ENCODE measurements at places on chromosomes 7 and 10.

DNA sequence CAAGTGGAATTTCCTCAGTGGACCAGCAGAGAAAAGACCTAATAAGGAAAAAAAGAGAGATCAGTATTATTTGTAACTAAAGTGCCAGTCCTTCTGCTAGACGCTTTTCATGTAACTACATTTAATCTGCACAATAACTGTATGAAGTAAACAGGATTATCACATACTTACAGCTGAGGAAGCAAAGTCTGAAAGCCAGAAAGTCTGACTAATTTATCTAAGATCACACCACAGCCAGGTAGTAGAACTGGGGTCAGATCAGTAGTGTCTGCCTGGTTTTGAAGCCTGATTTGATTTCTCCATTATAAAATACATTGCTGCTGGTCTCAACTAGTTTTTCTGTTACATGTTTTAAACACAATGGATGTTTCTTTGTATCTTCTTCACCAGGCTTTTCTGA lies 69.2 kb downstream of the PODXL start:
- no peak for DNase-seq

DNA sequence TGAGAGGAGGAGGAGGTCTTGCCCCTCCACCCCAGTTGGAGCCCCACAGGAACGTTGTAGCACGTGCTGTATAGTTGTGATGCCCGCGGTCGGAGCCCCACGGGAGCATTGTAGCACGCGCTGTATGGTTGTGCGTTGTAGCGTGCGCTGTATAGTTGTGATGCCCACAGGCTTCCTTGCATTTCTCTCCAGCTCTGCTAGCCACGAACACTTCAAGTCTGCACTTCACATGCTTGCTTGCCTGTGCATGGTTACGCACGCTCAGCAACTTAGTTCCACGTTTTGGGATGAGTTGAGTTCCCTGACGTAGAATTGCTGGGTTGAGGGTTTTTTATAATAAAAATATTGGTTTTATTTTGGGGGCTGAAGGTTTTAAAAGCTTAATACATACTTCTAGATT lies 41.6 kb downstream of the DNAJB6 start:
- no peak for DNase-seq

DNA sequence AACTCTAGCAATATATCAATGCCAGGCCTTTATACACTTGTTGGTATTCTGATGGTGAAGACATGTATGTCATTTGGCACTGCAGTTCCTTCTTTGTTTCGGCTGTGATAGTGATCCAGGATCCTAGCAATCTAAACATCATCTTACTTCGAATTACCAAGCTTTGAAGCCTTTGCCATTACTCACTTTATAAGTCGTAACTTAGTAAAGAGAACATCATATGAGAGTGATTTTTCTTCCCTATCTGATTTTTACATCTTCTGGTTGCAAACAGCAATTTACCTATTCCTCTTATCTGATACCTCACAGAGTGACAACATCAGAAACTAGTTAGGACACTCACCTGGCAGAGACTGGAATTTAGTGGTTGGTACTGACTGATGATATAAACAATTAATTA lies 7.6 kb upstream of the BPGM start:
- DNase-seq, result no peak

GRCh38 chr10:114711176-114711868 lies 53.2 kb upstream of the ABLIM1 start:
- DNase-seq, result no peak

- no peak for DNase-seq
Observed at GRCh38 chr7:48049850-48050249, 14.5 kb downstream of the C7orf57 start.

GRCh38 chr10:71840958-71841335 lies 10.1 kb downstream of the PSAP start:
- no peak for DNase-seq

GRCh38 chr7:123367031-123367430 lies 167.3 kb upstream of the SLC13A1 start:
- DNase-seq, result no peak

- no peak for DNase-seq
Observed at GRCh38 chr7:66964411-66964810, 31.0 kb downstream of the SBDS start.

DNA sequence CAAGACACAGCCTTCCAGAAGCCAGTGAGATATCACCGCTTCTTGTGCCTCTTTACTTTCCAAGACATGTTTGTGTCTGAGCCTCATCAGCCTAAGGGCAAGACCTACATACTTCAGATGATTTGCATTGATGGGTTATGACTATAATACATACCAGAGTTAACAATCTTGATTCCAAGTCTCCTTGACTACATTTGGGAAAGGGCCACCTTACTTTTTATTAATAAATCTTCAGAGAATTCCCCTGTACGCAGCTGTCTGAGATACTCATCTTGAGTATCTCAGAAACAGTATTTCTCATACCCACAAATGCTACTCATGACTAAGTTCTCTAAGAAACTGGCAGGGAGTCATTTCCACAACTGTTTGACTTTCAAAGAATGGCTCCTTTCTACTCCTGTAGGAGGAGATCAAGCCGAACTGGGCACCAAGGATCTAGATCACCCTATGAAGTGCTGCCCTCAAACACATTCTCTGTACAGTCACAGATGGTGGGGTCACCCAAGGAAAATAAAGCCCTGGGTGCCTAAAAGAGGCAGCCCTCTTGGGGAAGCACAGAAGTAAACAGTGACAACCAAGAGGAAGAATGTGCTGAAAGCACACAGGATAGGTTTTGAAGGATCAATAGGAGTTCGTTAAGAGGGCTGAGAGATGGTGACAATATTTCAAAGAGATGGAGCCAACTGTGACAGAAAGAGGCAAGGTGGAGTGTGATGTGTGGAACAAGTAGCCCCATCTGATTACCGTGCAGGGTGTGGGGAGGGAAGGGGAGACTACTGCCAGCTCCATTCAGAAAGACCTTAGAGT lies 138.9 kb downstream of the JAZF1 start:
- no peak for DNase-seq

- no peak for DNase-seq
Observed at GRCh38 chr7:128827971-128828711, 2.1 kb upstream of the FLNC start.

- DNase-seq, result no peak
Observed at GRCh38 chr10:100888957-100889356, 23.8 kb upstream of the SLF2 start.

- no peak for DNase-seq
Observed at GRCh38 chr10:30804478-30805055, 175.0 kb upstream of the LYZL2 start.

GRCh38 chr7:22733761-22734160 lies 6.8 kb downstream of the IL6 start:
- no peak for DNase-seq

DNA sequence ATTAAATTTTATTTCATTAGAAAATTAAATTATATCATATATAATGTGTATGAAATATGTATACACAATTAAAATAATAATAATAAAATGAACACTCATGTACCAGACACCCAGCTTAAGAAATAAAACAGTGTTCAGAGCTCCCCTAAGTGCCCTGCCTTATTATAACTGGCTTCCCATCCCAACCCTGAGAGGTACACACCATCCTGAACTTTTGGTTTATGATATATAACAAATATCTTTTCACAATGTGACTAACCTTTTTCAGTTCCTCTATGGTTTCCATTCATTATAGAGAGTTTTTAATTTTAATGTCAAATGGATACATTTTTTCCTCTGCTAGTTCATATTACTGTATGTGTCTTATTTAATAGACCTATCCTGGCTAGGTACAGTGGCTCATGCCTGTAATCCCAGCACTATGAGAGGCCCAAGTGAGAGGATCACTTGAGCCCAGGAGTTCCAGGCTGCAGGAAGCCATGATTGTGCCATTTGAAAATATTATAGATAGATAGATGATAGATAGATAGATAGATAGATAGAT lies 24.0 kb upstream of the STEAP2 start:
- DNase-seq, result no peak

DNA sequence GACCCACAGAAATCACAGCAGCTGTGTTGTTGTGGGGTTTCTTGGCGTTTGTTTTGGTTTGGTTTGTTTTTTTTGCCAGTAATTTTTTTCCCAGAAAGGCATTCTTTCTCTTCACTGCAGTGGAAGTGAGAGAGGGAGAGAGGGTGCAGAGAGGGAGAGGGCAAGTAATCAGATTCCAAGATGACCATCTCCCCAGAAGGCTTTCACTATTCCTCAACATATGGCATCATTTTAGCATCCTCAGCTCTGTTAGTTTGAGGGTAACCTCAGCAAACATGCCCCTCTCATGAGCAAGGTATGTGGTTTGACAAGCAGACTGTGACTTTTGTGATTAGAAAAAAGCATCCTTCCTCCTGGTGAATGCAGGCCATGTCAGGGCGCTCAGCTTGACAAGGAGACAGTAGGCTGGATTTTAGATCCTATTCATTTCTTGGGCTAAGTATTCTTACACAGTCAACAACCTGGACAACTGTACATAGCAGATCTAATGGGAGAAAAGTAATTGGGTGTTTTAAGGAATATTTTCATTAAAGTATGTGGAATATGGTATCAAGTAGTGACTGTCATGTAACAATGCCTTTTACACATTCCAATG lies 86.3 kb upstream of the PIK3CG start:
- no peak for DNase-seq

GRCh38 chr7:144474800-144475615 lies 71.5 kb upstream of the NOBOX start:
- no peak for DNase-seq

GRCh38 chr7:137836113-137836509 lies 10.7 kb downstream of the DGKI start:
- no peak for DNase-seq

- no peak for DNase-seq
Observed at GRCh38 chr10:125344573-125345171, 184.3 kb upstream of the CTBP2 start.

DNA sequence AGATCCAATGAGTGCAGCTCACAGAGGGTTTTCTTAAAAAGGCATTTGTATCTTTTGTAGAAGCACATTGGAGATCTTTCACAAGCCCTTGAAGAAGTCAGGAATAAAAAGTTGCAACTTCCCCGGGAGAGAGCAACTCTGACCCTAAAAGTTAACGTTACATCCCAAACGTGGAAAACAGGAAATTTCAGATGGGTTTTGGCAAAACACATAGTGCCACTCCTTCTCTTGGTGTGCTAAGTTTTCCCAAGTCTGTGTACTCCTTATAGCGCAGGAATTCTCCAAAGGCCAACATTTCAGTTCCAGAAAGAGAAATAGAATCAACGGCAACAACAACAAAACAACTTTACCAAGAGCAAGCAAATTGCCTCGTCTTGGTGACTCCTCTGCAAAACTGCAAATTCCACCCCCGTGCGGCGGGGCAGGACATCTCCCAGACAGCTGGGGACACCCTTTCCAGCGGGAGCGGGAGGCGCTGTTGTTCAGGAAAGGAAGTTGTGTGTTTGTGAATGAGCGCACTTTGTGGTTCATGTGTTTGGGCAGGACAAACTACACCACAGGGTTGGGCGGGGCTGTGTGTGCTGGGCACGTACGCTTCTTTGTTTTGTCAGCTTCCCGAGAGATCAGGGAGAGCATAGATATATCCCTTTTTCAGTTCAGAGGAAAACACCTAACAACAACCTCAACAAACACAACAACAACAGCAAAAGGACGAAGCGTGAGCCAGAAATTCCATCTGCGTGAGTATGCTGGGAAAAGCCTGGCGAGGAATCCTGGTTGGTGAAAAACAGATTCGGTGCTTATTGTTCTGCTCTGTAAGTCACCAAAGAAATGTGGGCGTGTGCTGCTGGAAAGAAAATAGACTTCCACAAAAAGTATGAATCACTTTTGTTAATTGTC lies 294.7 kb upstream of the PITRM1 start:
- DNase-seq, result no peak

DNA sequence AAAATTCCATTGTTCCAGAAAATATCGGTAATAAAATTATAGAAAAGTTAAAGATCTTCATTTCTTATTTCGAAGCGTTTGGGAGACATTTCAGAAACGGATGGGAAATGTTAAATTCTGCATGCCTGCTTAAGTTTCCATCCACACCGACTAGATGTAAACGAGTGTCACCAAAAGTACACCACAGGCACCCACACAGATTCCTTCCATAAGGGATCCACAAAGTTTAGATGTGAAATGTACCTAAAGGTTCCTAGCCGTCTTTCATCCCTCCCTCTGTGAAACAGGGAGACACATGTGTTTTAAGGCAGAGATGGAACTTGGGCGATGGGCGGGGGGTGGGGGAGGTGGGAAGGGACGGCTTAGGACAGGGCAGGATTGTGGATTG lies 621 bp upstream of the CAV1 start:
- no peak for DNase-seq

DNA sequence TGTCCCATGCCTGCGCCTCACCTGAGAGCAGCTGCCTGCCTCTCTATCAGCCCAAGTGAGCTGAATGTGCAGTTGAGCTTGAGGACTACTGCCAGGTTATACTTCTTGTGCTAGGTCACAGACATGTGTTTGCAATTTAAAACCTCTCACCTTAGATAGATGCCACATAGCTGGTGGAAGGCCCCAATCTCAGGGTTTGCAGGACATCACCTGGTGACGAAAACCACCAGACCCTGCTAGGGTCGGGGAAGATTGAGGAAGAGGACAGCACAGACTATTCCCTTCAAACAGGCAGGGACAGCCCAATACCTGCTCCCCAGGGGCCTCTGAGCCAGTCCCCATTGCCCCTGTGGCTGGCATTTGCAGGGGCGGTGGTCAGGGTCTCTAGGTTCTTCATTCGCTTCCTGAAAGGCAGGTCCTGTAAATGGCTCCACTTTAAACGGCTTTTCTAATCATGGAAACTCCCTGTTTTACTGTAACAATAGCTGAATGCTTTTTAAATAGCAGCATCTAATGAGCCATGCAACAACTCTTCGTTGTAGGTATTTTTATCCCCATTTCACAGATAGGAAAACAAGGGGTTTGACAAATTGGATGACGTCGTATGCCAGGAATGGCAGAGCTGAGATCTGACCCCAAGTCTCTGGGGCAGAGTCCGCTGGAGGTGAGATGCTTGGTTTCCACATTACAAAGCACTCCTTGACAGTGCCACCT lies 80.1 kb downstream of the EMX2 start:
- DNase-seq, result no peak

DNA sequence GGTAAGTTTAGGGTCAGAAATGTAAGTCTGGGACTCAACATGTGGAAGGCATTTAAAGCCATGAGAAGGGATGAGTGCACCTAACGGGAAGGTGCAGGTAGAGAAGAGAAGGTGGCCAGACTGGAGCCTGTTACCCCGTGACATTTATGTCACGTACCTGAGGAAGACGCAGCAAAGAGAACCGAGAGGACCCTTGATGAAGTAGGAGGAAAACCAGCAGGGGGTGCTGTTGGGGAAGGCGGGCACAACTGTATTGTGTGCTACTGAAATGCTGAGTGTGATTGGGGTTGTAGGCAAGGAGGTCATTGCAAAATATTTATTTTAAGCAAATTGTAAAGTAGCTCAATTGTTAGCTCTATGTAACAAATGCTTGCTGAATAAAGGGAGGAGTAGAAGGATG lies 338.2 kb upstream of the PRKCQ start:
- DNase-seq, result peak; percentile 49

GRCh38 chr10:71468363-71469094 lies 71.8 kb downstream of the CDH23 start:
- no peak for DNase-seq

- DNase-seq, result no peak
Observed at GRCh38 chr10:98419469-98420261, 4.7 kb upstream of the PYROXD2 start.

- DNase-seq, result no peak
Observed at GRCh38 chr10:44990302-44990655, 10.4 kb upstream of the ZNF22 start.

GRCh38 chr10:71945819-71946474 lies 18.2 kb upstream of the CHST3 start:
- no peak for DNase-seq

GRCh38 chr10:118745056-118745455 lies 9.7 kb downstream of the CACUL1 start:
- no peak for DNase-seq

Measured in stimulated activated CD8-positive, alpha-beta memory T cell treated with anti-CD3 and anti-CD28 coated beads, Interleukin-2, amount 100 ng/mL, for 1 hour (primary cell).